ENCODE measurements at places on chromosomes 13 and 19. TPM values are rescaled to one million over a fixed set of nuclear protein-coding genes. Genes with fewer than 3 reads are reported as not detected.

- DNase-seq = peak; percentile 52
- H3K4me1 ChIP-seq = peaks cover 10% of the 10 kb centered on the region
- peaks cover 23% of the 10 kb centered on the region for H3K27me3 ChIP-seq
- no peaks in the 10 kb centered on the region for H3K36me3 ChIP-seq
- no peak overlapping the region for H3K4me3 ChIP-seq
Measured at GRCh38 chr19:38952395-38953165, 21.8 kb downstream of the MRPS12 start.

Gene C19orf85
- not detected for total RNA-seq

DNA sequence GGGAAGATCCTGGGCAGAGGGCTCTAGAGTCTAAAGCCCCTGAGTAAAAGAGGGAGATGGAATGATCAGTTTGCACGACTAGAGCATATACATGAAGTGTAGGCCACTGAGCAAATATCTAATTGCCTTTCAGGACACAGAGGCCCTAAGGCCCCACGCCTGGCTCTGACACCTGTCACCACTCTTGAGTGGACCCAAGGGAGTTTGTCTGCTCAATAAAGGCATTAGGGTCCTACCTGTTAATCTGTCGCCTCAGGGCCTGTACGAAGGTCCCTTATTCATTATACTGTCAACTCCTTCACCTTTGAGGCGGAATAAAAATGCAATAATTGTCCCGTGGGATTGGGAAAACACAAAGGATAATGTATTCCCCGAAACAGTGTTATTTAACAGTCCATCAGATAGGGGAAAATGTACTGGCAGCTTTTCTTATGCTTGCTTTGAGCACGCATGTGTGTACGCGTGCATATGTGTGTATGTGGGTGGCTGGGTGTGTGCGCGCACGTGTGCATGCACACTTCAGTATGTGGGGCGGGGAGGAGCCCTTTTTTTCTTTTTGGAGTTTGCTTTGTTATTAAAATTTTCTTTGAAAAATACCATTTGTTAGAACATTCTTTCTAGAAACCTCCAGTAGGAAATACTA lies 161.8 kb upstream of the SERP2 start:
- no peaks in the 10 kb centered on the region for H3K4me1 ChIP-seq
- no peak overlapping the region for H3K27ac ChIP-seq
- H3K36me3 ChIP-seq = no peaks in the 10 kb centered on the region
- no peaks in the 10 kb centered on the region for H3K27me3 ChIP-seq

- no peak for DNase-seq
- H3K36me3 ChIP-seq = no peaks in the 10 kb centered on the region
- H3K27ac ChIP-seq = no peak overlapping the region
- no peaks in the 10 kb centered on the region for H3K27me3 ChIP-seq
- no peak overlapping the region for H3K4me3 ChIP-seq
Measured at GRCh38 chr19:16019691-16020448, 56.4 kb upstream of the TPM4 start.

Gene CLEC17A
- total RNA-seq = 121 TPM

Gene MOB3A
- total RNA-seq = 235 TPM

DNA sequence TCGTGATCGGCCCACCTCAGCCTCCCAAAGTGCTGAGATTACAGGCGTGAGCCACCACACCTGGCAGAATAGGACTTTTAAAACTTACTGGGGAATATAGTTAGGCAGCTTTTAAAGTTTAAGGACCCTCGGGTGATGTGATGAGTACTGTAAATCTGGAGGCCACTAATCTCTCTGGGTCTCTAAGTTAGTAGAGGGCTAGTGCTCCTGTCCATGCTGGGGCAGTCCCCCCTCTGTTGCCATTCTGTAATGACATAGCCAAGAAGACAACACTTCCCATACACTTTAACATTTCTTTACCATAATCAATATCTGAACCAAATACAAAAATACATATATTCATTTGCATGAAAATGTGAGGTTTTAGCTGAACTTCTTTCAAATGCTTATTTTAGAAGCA lies 65.7 kb downstream of the IPO5 start:
- no peaks in the 10 kb centered on the region for H3K4me1 ChIP-seq
- H3K27ac ChIP-seq = no peak overlapping the region
- no peaks in the 10 kb centered on the region for H3K36me3 ChIP-seq

- peak; percentile 54 for DNase-seq
- peak overlapping the region; percentile 96 for H3K4me3 ChIP-seq
- no peaks in the 10 kb centered on the region for H3K27me3 ChIP-seq
- peak overlapping the region; percentile 83 for H3K27ac ChIP-seq
- H3K4me1 ChIP-seq = peaks cover 40% of the 10 kb centered on the region
- peaks cover 29% of the 10 kb centered on the region for H3K36me3 ChIP-seq
Measured at GRCh38 chr19:13100841-13101589, 1.6 kb downstream of the LYL1 start.

DNA sequence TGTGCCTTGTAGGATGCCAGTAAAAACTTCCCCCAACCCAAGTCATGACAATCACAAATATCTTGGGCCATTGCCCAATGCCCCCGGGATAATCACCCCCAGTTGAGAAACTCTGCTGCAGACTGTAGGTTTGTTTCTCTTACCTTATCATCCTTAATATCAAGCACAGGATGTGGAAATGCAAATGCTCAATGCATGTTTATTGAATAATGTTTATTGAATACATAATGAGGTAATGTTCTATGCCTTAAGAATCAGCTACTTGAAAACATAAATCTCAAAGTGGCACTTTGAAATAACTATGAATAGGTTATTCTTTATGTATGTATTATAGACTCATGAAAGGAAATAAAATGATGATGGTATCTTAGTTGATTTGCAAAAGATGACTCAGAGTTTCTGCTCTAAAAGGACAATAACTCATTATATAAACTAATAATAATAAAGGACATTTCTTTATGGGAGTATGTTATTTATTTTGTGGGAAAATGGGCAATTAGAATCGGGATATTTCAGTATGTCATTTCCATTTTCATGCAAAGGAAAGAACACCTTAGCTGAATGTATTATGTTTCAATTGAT lies 414.2 kb downstream of the EFNB2 start:
- no peak overlapping the region for H3K4me3 ChIP-seq
- no peaks in the 10 kb centered on the region for H3K36me3 ChIP-seq
- no peaks in the 10 kb centered on the region for H3K4me1 ChIP-seq
- no peak overlapping the region for H3K27ac ChIP-seq
- no peak for DNase-seq
- no peaks in the 10 kb centered on the region for H3K27me3 ChIP-seq
